ENCODE measurements at places on chromosomes 2 and 18. TPM values are rescaled to one million over a fixed set of nuclear protein-coding genes. Genes with fewer than 3 reads are reported as not detected.

The PRSS56 gene
- not detected for total RNA-seq

The RAPGEF4 gene
- 2.5 TPM for total RNA-seq

The SLC14A1 gene
- total RNA-seq = 0.40 TPM

The RAB17 gene
- 3.8 TPM for total RNA-seq

The COL3A1 gene
- total RNA-seq = 304 TPM

The MC4R gene
- total RNA-seq = 1.5 TPM

The CNDP1 gene
- 0.15 TPM for total RNA-seq

The RMC1 gene
- total RNA-seq = 17.9 TPM

The PAIP2B gene
- total RNA-seq = 19.3 TPM

The ZNF519 gene
- total RNA-seq = 4.0 TPM
